Kidney epithelial cell (primary cell): ENCODE measurements at places on chromosomes 12 and 14. TPM values are rescaled to one million over a fixed set of nuclear protein-coding genes. Genes with fewer than 3 reads are reported as not detected.

The MYO1H gene
- not detected in 2 replicates for total RNA-seq

The SLC16A7 gene
- total RNA-seq, result 1.8 and 3.5 TPM in 2 replicates

The SETD1B gene
- total RNA-seq, result 8.1 and 9.6 TPM in 2 replicates

The KRT78 gene
- total RNA-seq, result not detected in 2 replicates

The FAM161B gene
- total RNA-seq, result 4.8 and 5.5 TPM in 2 replicates

The SRSF5 gene
- 103 and 130 TPM in 2 replicates for total RNA-seq

The PCED1B gene
- total RNA-seq, result 4.8 and 8.4 TPM in 2 replicates

The AICDA gene
- 1.3 TPM in 2 replicates for total RNA-seq

The KLRG1 gene
- total RNA-seq, result 0.48 and 2.5 TPM in 2 replicates

The EGLN3 gene
- total RNA-seq, result 1.6 TPM in 2 replicates
